ENCODE measurements at places on chromosomes 6 and 20.

DNA sequence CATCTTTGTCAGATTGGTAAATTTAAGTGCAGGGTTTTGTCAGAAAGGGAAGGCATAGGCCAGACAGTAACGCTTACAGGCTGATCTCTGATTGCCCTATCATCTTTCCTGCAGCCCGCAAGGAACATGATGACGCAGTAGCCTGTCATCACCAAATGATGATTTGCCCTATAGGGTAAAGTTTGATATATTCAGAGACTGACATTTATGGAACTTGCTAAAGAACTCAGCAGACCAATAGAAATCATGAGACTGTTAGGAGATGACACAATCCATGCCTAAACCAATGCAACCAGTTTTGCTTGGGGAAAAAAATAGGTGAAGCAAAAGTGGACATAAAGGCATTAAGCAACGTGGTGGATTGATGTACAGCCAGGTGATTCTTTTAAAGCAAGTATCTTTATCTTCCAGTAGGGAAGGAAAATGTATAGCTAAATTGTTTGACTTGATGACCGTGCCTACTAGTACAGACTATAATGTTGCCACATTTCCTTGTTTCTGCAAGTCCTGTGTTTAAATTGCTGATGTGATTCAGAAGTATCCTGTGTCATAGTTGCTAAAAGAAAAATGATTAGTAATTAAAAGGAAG, 2.4 kb downstream of the NUS1 start:
- DNase-seq = no peak

DNA sequence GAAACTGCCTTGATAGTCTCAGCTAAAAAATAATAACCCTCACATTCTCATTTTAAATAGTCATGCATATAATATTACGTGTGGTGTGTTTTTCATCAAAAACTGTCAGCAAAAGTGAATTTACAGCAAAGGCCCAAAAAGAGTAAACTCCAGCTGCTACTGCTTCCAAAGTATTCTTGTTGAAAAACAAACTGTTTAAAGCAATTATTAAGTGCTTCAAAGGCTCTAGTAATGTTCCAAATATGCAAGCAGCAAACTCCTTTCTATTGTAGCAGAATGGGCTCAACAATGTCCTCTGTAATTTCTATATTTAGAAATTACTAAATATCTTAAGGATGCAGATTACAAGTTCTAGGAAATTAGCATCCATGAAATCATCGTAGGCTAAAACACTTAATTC, 280.0 kb upstream of the TBX18 start:
- no peak for DNase-seq

- no peak for DNase-seq
Observed at GRCh38 chr6:116408491-116408890, 37.7 kb downstream of the DSE start.

GRCh38 chr6:111724505-111724904, 118.8 kb upstream of the TRAF3IP2 start:
- no peak for DNase-seq

DNA sequence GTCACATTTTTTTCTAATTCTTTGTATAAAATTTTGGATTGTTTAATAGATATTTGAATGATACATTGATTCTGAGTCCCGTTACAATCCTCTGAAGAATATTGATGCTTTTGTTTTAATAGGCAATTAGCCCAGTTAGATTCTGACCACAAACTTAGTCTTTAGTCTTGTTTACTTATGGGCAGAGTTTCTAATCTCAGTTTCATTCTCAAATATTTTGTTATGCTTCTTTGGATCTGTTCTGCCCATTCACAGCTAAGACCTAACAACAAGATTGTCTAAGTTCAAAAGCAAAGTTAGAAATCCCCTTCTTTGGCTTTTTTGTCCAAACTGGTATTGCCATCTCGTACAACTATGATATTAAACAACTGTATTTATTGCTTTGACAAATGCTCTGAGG, 58.0 kb downstream of the TBXT start:
- DNase-seq = no peak

- DNase-seq = no peak
Observed at GRCh38 chr6:42727627-42728026, 5.2 kb upstream of the PRPH2 start.

DNA sequence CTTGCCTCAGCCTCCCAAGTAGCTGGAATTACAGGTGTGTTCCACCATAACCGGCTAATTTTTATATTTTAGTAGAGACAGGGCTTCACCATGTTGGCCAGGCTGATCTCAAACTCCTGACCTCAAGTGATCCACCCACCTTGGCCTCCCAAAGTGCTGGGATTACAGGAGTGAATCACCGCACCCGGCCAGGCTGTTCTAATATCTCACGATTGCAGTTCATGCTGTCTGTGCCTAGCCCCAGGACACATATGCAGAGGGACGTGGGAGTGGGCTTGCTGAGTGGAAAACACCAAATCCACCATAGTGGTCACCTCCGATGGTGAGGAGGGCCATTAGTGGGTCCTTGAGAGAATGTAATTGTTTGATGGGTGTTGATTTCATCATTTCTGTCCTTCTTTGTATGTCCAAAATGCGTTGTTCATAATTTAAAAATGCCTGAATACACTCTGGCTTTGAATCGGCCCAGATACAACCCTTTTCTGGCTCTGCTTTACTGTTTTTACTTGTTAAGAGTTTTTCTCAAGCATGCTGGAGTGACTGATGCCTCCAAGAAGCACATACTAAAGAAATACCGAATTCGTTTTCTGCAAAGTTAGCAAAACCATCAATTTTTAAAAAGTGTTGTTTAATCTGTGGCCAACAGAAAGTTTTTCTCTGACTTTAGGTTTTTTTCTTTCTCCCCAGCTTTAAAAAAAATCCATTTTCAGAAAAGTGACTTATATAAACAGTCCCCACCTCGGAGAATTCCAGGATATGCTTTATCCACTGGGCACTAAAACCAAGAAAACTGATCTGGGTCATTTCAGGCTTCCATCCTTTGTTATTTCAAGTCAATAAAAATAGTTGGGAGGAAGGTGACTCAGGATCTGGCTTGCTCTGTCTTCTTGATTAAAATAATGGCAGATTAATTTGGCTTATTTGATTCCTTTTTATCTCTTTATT, 18.8 kb upstream of the RALGAPA2 start:
- no peak for DNase-seq

- DNase-seq = no peak
Observed at GRCh38 chr6:43718387-43719105, 31.0 kb upstream of the MRPS18A start.

DNA sequence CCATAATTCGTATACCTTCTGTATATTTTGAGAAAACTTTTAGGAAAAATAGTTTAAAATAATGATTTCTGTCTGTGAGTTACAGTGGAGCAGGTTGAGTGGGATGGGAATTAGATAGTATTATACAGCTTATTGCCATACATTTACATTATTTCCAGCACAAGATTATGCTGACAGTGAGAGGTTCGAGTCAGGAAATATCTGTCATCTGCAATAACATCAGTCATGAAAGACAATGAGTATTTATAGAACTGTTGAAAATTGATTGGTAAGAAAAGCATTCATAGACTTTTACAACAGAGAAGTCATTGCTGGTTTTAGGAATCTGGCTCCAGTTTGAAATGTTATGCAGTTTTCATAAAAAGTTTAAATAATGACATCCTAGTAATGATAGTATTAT, 45.9 kb downstream of the FAM135A start:
- no peak for DNase-seq

- DNase-seq = peak; percentile 88
Observed at GRCh38 chr20:37519508-37520418, 1.3 kb upstream of the NNAT start.

- DNase-seq = no peak
Observed at GRCh38 chr6:162068340-162068739, 659.2 kb downstream of the PRKN start.

DNA sequence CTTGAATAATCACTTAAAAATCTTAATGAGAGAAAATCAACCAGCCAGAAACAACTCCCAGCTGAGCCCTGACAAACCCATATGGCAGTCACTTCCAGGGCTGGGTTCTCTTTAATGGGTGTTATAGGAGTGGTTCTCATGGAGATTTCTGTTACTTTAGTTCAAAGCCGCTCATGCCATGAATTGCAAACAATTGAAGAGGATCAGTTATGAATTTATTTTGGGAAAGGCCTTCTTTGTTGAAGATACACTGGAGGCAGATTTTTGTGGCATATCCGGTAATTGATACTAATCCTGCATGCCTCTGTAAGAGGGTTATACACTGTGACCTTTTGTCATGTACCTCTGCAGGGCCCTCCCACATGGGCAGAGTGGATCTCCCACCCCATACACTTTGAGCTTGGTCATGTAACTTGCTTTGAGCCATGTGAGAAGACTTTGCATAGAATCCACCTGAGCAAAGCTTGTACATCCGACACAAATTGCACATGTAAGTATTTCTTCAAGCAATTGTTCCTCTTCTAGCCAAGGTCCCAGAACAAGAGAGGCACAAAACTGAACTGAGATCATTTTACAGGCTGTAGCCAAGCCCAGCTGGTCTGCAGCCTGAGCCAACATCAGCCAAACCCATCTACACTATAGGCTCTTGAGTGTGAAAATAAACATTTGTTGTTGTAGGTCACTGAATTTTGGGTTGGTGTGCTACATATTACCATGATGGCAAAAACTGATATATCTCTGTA, 492.3 kb downstream of the PREX1 start:
- no peak for DNase-seq

GRCh38 chr6:27872642-27873020, 39.6 kb downstream of the OR2B2 start:
- peak; percentile 28 for DNase-seq
